ENCODE measurements at places on chromosomes 5 and 9.

GRCh38 chr5:94223235-94223634 is 395.2 kb downstream of the KIAA0825 start:
- no peak for DNase-seq

GRCh38 chr5:103232393-103232999 is 26.1 kb upstream of the MACIR start:
- peak; percentile 12 for DNase-seq

GRCh38 chr5:87298692-87299362 is 31.1 kb downstream of the RASA1 start:
- DNase-seq = no peak

DNA sequence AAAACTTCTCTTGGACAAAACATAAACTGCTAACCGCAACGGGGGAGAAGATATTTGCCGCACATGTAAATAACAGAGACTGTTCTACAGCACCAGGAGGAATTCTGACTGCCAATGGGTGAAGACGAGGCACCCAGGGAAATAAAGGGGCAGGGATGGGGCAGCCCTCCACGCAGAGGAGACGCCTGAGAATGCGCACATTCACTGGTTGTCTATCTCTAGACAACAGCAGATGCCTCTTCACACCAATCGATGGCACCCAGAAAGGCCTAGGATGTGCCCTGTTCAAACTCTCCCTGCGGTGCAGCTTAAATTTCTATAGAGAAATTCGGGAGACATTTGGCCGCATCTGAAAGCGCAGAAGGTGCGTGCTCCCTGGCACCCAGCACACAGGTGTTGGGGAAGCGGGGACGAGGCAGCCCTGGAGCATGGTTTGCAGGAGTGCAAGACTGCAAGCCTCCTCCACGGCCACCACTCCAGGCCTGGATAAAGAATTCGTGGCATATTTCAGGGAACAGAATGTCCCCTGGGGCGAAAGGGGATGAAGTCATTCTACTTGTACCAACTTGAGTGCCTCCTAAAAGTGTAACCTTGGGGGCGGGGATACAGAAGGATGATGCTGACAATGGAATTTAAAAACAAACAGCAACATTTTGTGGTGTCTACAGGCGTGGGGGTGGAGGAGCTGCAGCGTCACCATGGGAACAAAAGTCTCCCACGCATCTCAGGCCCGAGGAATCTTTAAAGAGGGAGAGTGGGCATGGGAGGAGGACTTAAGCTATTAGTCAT is 6.3 kb upstream of the IRX2 start:
- no peak for DNase-seq

DNA sequence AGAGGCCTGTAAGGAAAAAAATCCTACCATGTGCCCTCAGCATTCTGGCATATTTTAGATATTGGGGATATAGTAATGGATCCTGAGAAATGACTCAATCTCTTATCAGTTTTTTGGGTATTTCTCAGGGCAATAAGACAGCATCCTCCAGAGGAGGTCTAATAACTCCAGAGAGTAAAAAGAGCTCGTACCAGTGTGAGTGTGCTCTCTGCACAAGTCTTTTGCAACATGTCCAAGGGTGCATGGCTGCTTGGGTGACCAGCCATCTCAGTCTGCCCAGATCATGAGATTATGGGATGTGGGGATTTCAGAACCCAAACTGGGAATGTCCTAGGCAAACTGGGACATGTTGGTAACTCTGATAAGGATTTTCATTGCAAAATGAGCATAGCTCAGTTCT is 15.3 kb downstream of the ASPN start:
- DNase-seq = no peak

- DNase-seq = no peak
These were observed 107.2 kb upstream of the DHFR start for GRCh38 chr5:80761966-80762365.

- no peak for DNase-seq
These were observed 89.5 kb upstream of the GRIA1 start for GRCh38 chr5:153400931-153401330.

DNA sequence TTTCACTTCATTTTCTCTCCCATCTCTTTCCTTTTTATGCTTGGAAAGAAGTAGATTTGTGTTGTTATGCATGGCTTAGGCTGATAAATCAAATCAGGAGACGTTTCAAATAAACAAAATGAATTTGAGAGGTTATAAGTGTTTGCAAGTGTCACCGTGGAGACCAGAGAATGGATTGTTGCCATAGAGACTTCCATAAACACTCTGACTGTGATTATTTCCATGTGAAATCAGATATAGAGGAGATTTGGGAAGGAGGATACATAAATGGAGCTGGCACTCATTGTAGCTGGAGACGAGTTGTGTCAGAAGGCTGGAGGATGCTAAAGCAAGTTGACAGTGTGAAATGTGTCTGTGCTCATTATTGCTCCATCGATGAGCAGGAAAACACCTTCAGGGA is 84.2 kb upstream of the PCSK1 start:
- DNase-seq = no peak

- DNase-seq = no peak
These were observed 60.3 kb upstream of the PCSK1 start for GRCh38 chr5:96493219-96493790.

Measured in putamen (tissue), 1 donor.